ENCODE measurements at places on chromosomes 2 and 18.

DNA sequence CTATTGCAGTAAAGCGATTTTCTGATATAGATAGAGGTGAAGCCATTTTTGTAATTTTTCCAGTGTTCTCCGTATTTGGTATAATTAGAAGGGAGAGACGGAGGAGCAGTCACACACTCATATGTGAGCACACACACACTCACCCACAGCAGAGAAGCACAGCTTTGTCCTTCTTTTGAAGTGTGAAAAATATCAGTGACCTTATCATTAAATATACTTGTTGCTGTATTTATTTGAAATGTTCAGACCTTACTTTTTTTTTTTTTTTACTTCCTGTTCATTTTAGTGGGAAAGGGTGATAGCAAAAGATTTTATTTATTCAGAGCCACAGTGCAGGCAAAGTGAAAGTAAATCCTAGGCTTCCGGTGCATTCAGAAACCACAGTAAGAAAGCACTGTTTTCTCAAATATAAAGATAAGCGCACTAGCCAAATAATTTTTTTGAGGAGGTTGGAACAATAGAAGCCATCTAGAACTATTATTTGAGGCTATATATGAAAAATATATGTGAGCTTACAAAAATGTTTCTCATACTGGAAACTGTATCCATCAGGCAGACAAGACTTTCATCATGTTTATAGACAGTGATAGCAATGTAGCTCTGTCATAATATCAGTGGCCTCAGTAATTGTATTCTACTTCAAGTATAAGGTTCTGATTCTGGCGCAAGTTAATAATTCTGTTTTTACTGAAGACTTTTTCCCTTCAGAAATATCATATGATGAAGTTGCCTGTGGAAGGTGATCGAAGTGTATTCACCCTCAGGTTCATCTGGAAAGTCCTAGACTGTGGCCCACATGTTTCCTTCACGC is 37.2 kb downstream of the TSHZ1 start:
- DNase-seq, result no peak

- no peak for DNase-seq
Observed at GRCh38 chr18:5582849-5583681, 39.3 kb upstream of the EPB41L3 start.

DNA sequence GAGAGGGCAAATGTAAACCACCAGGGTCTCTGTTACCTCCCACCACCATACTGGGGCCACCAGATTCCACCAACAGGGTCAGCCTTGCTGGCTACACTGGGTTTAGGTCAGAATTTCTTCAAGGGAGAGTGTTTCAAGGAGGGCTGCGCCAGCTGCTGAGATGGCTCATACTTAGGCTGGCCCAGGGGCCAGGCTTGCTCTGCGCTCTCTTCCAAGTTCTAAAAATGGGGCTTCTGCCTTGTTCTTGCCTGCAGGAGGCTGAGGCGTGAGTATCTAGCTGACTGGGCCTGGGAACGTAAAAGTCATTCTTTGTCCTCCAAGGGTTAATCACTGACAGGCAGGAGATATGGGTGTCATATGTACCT is 28.1 kb downstream of the MRPL33 start:
- DNase-seq, result no peak

DNA sequence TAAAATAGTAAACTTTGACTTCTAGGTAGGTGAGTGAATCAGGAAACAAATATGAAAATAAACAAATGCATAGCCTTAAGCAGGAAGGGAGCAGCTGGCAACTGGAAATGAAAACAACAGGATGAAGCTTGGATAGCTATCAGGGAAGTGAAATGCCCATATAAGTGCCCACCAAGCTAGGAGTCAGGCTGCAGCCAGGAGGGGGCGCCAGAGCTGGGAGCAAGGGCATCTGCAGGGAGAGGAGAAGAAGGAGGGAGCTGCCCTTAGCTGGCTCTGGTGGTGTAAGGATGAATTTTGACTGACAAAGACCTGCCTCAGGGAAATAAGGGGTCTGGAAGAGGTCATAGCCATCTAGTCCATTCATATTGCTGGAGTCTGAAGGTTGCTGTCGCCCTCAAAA is 298.3 kb downstream of the TDRD15 start:
- DNase-seq, result no peak

GRCh38 chr18:63603355-63603754 is 16.2 kb downstream of the SERPINB13 start:
- DNase-seq, result no peak

DNA sequence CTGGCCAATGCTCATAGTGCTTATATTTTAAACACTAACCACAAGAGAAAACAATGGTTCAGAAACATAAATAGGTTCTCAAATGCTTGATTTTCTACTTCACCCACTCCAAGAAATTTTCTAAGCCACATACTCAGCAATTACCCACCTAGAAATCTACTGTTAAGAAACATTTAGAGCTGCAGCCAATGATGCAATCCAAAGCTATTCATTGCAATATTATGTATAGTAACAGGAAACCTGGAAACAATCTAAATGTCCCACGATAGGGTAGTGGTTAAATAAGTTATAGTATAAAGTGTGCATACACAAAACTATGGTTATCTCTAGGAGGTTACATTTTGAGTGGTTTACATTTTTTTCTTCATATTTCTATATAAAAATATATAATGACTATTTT is 5.7 kb downstream of the FAM237A start:
- no peak for DNase-seq
